ENCODE measurements at places on chromosomes 12 and 14. TPM values are rescaled to one million over a fixed set of nuclear protein-coding genes. Genes with fewer than 3 reads are reported as not detected.

Gene TMCC3
- not detected for total RNA-seq

Gene KRT7
- total RNA-seq: 12.3 TPM

DNA sequence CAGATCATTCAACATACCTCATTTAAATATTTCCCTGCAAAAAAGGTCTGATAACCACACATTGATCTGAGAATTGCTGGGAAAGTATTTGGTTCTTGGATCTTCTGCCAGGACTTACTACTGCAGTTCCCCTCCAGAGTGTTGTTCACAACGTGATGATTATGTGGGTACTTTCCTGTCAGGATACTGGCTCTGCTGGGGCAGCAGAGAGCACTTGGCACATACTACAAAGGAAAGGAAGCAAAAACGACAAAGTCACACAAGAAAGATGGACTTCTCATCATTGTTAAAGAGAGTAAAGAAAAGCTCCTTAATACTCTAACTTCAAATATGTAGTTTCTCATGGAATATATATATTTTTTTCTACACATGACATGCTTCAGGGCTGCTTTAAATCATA is 11.5 kb downstream of the GNS start:
- DNase-seq: no peak

GRCh38 chr12:20513189-20513588 is 144.9 kb downstream of the PDE3A start:
- DNase-seq: no peak

DNA sequence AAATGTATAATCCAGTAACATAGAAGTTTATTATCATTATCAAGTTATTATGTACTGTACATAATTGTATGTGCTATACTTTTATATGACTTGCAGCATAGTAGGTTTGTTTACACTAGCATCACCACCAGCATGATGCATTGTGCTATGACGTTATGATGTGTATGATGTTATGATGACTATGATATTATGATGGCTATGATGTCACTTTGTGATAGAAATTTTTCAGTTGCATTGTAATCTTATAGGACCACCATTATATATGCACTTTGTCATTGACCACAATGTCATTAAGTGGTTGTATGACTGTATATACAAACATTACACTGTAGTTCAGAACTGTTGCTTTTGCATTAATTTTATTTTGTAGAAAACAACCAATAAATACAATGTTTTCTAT is 173.4 kb downstream of the PPFIA2 start:
- no peak for DNase-seq

GRCh38 chr12:4320497-4320852 is 538 bp upstream of the TIGAR start:
- no peak for DNase-seq

DNA sequence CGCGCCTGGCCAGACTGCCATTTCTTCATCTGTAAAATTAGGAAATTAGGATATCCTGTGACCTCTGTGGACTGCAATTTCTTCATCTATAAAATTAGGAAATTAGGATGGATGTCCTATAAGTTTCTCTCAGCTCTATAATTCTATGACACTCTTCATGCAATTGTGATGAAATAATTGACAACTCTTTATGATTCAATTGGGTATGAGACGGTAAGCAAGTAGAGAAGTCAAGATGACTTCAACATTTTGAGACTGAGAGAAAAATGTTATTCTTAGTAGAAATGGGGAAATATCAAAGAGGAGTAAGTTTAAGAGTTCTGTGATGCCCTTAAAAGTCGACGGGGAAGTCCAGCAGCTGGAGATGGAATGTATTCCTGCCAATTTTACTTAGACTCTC is 12.0 kb downstream of the KIAA0586 start:
- DNase-seq: no peak

GRCh38 chr12:89977405-89978085 is 268.9 kb upstream of the ATP2B1 start:
- no peak for DNase-seq

DNA sequence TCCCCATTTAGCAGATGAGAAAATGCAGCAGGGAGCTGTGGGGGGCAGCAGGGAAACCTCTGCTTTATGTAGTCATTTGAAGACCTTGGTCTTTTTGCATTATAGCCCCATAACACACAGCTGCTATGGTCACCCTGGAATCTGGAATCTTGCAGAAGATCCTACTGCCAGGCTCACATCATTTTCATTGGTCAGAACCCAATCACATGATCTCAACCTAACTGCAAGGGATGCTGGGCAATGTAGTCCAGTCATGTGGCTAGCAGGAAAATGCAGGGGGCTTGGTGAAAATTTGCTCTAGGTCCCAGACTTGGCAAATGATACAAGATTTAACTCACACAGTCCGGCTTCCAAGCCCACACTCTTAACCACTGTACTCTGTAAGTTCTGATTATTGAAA is 1028.7 kb downstream of the AACS start:
- no peak for DNase-seq

Measured in activated CD4-positive, alpha-beta T cell treated with anti-CD3 and anti-CD28 coated beads, Interleukin-2, amount 10 ng/mL, durations not matched to agents 24 days and 14 days (primary cell).